ENCODE measurements at places on chromosomes 12 and 14.

- no peak for DNase-seq
Measured at GRCh38 chr12:120228041-120228290, 27.1 kb upstream of the RPLP0 start.

DNA sequence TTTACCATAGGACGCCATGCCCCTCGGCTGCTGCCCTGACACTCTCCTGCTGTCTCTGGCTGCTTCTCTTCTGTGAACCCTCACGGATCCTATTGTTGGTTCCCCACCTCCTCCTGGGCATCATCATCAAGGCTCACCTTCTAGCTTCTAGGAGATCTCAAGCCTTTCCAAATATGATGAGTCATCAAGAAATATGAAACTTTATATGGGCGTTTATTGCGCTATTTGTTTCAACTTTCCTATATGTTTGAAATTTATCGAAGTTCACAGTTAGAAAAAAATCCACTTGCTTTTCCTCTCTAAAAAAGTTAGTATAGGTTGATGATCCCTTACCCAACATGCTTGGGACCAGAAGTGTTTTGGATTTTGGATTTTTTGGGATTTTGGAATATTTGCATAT lies 2.8 kb upstream of the CRADD start:
- DNase-seq = no peak

GRCh38 chr12:68815928-68816800 lies 8.2 kb downstream of the MDM2 start:
- no peak for DNase-seq

DNA sequence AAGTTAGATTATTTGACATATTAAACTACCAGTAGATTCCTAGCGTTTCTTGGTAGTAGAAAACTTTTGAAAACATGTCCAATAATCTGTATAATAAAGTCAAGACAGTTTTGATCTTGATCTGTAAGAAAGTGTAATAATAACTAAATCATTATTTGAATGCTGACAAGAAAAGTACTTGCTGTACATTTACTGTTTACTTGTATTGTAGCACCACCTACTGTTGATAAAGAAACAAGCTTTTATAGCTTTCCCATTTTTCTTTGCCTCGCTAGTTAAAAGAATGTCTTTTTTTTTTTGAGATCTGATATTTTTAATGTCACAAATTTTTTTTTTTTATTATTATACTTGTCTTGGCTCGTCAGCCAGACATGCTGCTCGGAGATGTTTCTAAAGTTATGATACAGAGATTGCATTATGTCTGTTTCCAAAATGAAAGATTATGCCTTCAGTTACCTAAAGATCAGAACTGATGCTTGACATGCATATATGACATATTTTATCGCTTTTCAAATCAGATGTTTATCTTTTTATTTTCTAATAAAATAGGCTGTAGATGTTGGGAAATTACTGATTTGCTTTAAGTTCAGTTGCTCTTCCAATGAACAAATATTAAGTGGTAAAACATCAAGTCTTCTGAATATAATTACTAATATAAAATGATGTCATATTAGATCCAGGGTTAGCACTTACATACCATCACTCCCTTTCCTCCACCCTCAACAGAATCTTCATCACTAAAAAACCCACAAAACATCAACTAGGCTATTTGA lies 140.5 kb downstream of the AKAP6 start:
- no peak for DNase-seq

- no peak for DNase-seq
Measured at GRCh38 chr12:66103016-66103913, 27.3 kb downstream of the LLPH start.

DNA sequence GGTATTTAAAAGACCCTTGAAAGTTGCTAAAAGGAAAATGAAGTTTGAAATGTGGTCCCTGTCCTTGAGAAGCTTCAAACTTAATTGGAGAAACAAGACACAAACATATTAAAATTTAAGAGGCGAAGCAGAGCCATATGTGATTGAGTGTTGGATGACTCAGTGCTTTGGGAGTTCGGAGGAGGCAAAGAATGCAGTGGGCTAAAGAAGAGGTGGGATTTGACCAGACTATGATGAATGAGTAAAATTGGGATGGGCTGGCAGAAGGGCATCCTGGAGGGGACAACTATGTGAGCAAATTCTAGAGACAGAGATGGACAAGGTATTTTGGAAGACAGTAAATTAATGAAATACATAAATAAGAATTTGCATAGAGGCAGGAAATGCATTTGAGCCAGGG lies 358.6 kb downstream of the EGLN3 start:
- no peak for DNase-seq

- DNase-seq = no peak
Measured at GRCh38 chr14:20798318-20798717, 4.3 kb downstream of the RNASE1 start.

DNA sequence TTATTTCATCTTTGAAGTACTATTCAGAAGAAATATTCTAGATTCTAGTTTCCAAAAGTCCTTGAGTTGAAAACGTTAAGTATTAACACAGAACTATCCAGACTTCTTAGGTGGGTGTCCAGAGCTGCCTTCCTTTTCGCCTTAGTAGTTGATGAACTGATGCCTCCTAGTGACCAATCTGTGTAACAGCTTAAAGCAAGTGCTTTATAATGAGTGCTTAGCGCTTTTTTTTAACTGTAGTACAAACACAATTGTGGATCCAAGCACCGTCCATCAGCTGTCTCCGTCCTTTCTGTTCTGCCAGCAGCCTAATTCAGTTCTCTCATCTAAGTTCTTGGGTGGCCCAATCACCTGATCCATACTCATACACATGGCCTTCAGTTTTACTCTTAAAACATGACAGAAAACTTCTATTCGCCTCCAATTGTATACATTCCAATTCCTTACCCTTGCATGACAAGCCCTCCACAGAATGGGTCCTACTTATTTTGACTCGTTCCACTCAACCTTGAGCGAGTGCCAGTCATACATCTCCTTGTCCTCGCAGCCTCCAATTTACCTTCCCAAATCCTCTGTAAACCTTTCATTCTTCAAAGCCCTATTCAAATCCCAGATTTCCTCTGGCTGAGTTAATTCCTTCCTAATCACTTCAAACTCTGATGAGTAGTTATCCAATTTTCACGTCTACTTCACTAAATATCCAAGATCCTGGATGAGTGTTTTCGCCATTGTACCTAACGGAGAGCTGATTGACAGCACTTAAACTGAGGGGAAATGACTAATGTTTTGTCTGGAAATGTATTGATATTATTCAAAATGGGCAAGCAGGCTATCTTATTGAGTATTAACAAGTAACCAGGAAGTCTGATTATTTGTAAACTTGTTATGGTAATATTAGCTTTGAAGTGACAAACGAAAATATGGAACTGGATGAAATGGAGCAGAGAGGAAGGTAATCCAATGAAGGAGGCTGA lies 5.8 kb upstream of the PHLDA1 start:
- peak; percentile 19 for DNase-seq

- DNase-seq = no peak
Measured at GRCh38 chr12:124403273-124403672, 108.4 kb downstream of the RFLNA start.

DNA sequence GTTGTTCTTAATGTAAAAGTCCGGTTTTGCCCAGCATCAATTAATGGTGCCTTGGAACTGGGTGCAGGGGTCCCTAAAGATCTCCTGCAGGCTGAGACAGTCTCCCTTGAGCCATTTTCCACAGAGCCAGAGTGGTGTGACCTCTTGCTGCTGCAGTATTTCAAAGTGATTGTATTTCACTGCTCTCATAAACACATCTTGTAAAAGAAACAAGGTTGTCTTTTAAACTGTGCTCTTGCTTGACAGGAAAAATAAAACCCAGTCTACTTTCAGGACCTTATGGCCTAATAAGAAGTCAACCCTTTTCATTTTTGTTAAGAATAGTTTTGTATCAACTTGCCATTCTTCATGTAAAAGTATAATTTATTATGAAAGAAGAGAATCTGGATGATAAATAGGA lies 44.7 kb downstream of the TMEM117 start:
- no peak for DNase-seq

DNA sequence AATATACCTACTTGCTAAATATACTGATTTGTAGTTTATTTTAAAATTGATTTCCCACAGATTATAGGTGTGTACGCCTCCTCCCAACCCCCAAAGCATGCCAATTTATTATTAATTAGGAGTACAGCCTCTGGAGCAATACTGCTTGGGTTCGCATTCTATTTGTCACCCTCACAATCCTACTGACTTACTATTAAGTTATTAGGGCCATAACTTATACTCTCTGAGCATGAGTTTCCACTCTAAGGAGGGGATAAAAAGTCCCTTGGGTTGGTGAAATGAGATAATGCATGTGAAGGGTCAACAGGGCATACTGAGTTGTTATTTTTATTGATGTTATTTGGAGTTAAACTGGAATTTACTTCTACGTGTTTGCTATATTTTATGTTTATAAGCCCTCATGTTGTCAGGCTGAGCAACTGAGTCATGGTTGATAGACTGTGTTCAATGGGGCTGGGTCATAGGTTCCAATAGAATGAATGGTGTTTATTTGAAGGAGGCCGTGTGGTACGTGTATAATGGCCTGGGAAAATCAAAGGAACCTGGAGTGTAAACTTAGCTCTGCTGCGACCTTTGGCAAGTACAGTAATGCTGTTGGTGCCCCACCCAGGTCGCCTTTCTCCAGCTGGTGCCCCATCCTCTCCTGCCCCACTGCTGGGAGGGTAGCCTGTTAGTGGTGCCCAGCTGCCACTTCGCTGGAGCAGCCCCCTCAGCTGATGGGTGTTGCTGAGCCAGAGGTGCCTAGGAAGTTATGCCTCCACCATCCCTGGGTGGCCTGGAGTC lies 99.3 kb upstream of the PTPRB start:
- no peak for DNase-seq

DNA sequence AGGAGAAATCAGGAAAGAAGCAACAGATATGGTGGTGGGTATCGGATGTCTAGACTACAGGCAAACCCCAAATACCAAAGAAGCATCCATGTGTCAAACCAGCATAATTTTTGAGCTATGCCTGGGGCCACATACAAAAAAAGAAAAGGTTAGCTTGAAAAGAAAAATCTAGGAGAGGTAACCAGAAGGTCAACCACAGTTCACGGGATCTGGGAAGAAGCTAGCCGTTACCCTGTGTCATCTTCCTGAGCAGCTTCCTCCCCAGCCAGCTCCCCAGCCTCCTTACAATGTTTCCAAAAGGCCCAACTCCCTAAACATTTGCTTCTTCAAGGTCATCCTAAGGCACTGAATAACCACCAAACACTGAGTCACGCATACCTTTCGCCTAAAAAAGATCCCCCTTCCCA lies 3.1 kb downstream of the SINHCAF start:
- DNase-seq = no peak

DNA sequence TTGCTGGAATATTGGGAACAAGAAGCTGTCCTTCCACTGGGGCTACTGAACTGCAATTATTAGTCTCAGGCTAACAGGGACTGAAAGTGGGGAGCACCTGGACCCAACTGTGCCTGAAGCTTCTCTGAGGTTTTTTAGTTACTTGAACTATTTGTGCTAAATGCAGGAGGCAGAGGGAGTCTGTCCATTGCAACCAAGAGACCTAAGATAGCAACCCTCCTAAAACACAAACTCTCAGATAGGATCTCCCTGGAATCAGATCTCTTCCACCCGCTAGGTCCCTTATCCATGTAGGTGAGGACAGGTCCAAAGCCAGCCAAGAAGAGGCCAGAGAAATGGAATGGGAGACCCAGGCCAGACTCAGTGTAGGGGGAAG lies 58.1 kb downstream of the NCOR2 start:
- no peak for DNase-seq

DNA sequence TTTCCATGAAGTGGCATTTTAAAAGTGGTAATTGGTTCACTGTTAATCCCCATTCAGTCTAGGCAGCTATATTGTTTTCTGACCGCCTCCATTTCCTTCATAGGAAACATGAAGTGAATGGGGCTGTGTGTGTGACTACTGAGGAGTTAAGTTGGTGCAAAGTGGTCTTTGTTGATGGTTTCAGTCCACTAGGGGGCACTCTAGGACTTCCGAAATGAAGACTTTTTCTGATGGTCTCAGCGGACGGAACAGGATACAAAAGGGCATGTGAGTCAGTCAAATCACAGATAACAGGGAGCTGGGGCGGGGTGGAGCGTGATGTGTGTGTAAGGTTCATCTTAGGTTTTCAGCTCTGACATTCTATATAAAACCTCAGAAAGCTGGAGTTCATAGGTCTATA lies 240.1 kb upstream of the OR4E1 start:
- DNase-seq = peak; percentile 78

GRCh38 chr12:24573621-24574020 lies 375.3 kb downstream of the BCAT1 start:
- DNase-seq = no peak

DNA sequence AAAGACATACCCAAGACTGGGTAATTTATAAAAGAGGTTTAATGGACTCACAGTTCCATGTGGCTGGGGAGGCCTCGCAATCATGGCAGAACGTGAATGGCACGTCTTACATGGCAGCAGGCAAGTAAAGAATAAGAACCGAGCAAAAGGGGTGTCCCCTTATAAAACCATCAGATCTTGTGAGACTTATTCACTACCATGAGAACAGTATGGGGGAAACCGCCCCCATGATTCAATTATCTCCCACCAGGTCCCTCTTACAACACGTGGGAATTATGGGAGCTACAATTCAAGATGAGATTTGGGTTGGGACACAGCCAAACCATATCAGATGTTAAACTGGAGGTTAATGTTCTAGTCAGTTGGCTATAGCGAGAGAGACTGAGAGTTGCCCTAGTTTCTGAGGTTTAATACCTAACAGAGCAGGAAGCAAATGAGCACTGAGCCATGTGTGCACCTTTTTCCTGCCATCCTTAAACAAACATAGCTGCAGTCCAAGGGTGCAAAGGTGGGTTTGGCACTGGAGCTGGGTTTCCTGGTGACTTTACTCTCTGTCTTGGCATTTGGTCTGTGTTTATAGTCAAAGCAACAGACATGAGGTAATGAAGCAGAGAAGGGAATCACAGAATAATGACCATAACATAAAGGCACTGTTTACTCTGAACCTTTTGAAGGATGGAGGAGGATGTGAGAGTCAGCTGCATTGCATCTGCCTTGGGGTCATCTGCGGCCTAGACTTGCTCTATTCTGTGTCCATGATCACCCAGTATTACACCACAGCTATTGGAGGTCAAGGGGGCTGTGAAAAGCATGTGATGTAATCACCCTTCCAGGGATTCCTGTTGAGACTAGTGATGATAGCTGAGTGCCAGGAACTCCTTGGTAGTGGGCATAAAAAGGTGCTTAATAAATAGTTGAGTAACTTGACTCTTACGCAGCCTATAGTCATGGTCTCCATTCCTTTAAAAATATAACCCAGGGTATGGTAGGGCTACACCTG lies 83.6 kb upstream of the USP44 start:
- DNase-seq = no peak

DNA sequence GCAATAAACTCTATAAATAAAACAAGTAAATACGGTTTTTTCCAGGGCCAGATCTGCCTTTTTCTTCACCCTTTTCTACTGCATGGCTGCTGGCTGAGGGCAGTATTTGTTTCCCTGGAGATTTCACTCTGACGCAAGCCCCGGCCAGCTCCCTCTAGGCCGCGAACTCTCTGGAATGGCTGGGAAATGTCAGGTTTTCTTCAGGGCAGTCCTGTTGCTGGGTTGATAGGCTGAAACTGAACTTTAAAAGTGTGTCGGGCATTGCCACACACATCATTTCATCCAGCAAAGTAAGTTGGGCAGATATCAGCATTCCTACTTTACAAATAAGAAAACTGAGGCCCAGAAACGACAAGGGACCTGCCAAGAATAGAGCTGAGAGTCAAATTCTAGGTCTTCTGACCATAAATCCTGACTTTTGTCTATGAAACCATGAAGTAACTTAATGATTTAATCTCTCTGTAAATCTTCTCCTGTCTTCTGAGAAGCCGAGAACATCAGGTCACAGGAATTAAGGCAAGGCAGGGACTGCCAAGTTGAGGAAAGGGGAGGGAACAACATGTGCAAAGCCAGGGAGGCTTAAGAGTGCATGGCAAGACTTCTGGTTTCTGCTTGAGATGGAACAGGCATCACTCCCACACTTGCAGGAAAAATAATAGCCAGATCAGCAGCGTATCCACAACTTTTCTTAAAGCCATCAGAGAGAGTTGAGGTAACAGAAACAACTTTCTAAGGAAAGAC lies 205.0 kb upstream of the CCDC196 start:
- no peak for DNase-seq
